Fibroblast of pulmonary artery (primary cell): ENCODE measurements at places on chromosomes 2 and 18.

DNA sequence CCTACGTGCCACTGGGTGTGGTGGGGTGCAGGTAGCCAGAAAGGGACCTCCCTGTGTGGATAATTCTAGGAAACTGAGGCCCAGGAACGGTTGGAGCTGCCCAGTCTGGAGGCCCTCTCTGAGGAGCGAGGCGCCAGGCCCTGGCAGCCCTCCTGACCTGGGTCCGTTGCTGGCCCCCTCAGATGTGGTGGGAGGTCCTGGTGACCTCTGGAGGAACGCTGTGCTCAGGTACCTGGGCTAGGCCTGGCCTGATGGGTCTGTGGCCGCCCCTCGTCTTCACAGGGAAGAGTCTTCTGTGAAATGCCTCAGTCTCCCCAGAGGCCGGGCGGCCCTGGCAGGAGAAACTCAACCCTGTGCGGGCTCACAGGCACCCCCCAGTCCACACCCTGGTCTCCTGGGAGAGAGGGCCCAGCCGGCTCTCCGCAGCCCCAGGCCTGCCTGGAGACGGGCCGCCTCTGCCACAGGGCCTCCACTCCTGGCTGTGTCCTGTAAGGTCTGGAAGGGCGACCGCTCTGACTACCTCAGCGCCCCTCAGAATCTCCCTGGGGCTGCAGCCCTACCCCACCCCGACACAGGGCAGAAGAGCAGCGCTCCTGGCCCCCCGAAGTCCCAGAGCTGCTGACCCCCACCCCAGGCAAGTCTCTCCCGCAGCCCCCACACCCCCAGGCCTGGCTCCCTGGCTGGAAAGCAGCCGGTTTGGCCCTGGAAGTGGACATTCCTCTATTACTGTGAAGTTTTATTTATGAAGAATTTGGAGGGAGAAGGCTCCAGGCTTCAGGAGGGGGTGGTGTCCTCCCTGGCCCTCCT, 3.7 kb downstream of the B3GNT7 start:
- no peak for DNase-seq

DNA sequence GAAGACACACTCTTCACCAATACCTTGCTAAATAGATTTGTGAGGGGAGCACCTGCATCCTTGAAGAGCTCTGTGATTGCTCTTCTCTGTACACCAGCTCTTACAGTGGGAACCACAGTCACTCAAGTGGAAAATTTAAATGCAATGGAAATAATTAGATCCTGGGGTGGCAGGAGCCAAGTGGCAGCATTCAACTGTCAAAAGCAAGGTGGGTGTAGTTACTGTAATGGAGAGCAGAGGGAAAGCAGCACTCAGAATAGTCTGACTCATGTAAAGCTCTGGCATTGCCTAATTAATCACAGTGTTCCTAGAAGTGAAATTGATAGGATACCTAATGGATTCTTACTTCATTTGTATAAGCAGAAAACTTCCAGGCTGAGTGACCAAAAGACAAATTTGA, 245.8 kb downstream of the KCNE4 start:
- DNase-seq: no peak

GRCh38 chr2:221153226-221153625, 418.9 kb downstream of the EPHA4 start:
- no peak for DNase-seq

- DNase-seq: peak; percentile 91
Observed at GRCh38 chr2:102027036-102027980, 35.5 kb downstream of the IL1R2 start.

DNA sequence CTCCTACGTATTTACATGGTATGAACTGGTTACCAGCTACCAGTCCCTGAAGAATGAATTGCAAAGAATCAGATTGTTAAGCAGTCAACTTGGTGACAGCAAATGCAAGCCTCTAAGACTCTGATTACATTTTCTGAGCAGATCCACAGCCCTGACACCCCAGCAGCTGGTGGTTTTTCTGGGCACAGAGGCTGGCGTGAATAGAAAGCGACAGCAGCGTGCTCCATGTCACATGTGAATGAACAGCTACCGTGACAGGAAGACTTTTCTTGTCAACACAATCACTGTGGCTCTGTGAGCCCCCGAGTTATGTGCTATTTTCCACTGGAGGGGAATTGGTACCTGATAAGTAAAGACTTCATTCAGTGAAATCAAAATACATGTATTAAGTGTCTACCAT, 93.2 kb upstream of the CBLN2 start:
- DNase-seq: no peak

DNA sequence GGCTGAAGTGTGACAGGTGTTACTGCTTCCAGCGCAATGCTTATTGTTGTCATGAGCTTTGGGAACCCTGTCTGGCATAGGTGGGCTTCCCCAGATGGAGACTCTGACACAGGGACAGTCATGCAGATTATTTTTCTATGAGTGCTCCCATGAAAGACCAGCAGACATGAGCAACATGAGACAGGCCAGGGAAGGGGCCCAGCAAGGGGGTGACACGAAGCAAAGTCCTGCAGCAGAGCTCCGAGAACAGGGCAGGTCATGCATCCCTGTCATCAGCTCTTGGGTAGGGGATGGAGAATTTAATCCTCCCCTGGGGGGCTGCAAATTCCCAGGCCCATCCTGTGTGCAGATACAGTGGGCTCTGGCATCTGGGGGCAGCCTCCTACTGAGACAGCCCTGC, 77.4 kb downstream of the CTAGE1 start:
- DNase-seq: no peak

- DNase-seq: peak; percentile 46
Observed at GRCh38 chr2:12192762-12193161, 446.3 kb downstream of the LPIN1 start.

- peak; percentile 45 for DNase-seq
Observed at GRCh38 chr2:66437691-66438497, 3.0 kb downstream of the MEIS1 start.

DNA sequence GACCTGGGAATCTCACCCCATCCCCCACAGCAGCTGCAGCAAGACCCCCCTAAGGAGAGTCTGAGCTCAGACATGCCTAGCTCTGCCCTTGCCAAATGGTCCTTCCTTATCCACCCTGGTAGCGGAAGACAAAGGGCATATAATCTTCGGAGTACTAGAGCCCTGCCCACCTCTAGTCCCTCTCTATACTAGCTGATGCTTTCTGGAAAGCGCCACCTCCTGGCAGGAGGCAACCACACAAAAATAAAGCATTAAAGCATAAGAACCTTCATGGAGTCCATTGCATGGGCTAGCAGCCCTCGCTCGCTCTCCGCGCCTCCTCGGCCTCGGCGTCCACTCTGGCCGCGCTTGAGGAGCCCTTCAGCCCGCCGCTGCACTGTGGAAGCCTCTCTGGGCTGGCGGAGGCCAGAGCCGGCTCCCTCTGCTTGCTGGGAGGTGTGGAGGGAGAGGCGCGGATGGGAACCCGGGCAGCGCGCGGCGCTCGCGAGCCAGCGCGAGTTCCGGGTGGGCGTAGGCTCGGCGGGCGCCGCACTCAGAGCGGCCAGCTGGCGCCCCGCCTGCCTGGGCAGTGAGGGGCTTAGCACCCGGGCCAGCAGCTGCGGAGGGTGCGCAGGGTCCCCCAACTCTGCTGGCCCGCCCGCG, 941.2 kb downstream of the SUCLG1 start:
- no peak for DNase-seq

DNA sequence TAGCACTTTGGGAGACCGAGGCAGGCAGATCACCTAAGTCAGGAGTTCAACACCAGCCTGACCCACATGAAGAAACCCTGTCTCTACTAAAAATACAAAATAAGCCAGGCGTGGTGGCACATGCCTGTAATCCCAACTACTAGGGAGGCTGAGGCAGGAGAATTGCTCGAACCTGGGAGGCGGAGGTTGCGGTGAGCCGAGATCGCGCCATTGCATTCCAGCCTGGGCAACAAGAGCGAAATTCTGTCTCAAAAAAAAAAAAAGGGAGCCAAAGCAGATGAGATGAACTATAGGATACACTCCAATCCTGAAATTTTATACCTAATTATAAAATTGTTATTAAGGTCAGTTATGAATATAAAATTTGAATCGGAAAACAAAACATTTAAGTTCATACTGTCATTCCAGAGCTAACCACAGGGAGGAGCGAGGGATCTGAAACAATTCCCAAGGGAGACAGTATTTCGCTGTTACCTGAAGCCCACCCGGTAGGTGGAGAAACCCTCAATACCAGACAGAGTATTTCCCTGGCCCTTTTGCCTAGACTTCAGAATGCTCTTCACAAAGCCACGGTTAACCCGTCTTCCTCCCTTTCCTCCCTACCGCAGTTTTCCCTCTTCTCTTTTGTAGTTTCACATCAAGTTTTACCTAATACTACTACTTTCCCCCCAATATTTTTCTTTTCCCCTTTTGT, 1.4 kb downstream of the PPM1G start:
- DNase-seq: peak; percentile 74

DNA sequence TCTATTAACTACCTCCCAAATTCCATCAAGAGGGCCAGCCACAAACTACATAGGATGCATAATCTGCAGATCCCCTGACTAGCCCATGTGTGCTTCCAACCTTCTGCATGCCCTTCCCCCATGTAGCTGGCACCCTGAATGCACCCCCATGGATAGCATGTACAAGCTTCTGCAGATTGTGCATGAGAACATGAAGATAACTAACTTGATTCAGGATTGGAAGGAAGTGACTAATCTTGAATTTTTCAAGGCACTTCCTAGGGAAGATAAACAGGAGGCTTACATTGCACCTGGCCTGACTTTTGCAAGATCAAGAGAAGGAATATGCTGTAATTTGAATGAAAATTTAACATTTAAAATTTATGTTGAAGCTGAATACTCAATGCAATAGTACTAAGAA, 66.7 kb downstream of the CDC42EP3 start:
- peak; percentile 59 for DNase-seq

DNA sequence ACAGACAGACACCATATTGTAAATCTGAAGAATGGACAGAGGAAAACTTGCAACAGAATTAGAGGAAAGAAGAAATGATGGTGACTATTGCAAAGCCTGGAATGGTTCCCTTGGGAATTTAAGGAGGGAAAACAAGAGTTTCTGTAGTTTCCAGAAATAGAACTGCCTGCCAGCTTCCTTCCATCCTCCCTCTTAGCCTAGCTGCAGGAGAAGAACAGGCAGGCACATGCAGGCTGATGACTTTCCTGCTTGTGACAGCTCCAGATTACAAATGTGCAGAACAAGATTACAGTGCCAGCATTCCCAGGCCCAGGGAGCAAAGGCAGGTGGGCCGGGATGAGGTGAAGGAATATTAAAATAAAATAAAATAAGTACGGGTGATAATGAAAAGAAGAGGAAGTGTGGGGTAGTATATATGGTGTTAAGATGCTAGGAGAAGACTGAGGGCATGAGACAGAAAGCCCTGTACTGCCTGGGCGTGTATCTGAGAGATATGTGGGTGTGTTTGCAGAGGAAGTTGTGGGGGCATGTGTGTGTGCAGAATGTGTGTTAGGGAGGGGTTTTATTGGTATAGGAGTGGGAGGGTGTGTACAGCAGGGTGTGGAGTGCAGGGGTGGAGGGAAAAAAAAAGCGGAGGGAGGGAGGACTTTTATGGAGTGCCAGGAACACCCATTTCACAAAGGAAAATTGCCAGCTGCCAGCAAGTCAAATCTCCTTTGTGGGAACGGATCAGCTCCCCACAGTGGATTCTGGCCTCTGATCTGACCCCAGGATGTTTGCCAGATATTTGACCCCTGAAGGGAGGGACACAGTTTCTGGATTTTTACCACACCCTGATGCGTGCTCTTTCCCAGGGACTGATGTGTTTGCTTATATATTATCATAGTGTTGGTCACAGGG, 43.9 kb upstream of the NEMP2 start:
- peak; percentile 63 for DNase-seq

DNA sequence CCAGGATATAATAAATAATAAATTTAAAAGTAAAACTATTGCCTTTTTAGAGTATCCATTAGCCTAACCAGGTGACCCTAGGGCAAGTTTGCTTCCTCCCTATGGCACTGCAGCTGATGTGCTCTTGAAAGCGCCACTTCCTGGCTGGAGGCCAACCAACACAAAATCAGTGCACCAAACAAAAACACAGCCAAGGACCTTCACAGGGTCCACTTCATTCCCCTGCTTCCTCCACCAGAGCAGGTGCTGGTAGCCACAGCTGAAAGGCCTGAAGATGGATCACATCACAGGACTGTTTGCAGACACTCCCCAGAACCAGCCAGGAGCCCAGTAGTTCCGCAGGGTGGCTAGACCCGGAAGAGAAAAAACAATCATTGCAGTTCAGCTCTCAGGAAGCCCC, 108.8 kb downstream of the TWIST2 start:
- DNase-seq: no peak

- peak; percentile 78 for DNase-seq
Observed at GRCh38 chr18:44096016-44096415, 584.7 kb upstream of the SETBP1 start.

GRCh38 chr2:191115391-191115790, 35.4 kb downstream of the STAT4 start:
- DNase-seq: no peak

DNA sequence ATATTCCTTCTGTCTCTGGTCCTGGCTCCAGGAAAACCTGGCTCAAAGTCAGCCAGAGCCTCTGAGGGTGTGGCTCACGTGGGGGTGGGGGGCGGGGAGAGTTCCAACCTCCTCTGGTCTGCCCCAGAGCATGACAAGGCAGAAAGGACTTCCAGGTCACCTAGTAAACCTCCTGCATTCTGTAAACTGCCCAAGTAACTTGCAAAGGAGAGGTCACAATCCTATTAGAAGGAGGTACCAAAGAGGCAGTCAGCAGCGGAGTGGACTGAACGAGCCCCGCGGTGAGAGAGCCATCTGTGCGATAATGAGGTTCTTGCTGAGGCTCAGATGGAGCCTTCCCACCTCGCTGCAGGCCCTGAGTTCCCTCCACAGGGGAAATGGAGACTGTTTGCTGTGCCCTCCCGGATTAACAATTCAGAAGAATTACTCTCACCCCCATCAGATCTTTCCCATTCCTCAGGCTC, 58.9 kb upstream of the GATA6 start:
- no peak for DNase-seq

DNA sequence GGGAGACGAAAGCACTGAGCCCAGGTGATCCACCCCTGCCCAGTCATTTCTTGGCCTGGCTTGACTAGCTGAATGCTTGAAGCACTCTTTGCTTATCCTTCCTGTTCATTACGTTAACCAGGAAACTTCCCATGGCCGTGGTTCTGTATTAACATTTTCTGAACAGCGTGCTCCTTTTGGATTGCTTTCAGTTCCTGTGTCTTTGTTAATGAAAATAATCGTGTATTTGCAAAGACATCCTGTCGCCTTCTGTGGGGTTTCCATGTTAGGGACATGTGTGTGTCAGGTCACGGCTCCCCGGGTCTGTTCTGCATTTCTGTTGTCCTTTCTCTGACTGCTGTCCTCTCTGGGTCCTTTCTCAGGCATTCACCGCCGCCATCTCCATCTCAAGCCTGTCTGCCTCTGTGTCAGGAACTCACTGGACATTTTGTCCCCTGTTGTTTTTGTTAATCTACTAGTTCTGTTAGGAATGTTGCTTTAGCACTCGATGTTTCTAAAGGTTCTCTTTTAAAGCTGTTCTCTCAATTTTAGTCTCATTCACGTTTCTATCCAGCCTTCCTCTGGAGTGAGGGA, 434.1 kb upstream of the HS6ST1 start:
- DNase-seq: no peak

- DNase-seq: no peak
Observed at GRCh38 chr2:75820693-75821092, 110.0 kb upstream of the GCFC2 start.

DNA sequence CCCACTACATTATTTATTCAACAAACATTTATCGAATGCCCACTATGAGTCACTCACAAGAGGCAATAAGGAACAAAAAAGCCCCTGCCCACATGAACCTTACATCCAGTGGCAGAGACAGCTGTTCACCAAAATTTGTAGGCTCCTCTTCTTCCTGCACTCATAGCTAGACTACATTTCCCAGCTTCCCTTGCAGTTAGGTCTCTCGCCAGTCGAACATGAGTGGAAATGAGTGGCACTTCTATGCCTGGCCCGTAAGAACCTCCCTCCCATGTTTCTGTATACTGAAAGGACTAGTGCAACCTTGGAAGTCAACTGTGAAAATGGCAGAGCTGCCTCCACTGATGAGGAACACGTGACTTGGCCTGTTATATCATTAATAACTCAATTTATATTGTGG, 19.4 kb upstream of the NCOA1 start:
- DNase-seq: no peak
